Left lung (tissue), 14 donors: ENCODE measurements at places on chromosomes 12 and 14. TPM values are rescaled to one million over a fixed set of nuclear protein-coding genes. Genes with fewer than 3 reads are reported as not detected.

Gene SRGAP1
- 12.7 TPM for total RNA-seq

Gene OTOGL
- total RNA-seq, result 0.08 TPM

DNA sequence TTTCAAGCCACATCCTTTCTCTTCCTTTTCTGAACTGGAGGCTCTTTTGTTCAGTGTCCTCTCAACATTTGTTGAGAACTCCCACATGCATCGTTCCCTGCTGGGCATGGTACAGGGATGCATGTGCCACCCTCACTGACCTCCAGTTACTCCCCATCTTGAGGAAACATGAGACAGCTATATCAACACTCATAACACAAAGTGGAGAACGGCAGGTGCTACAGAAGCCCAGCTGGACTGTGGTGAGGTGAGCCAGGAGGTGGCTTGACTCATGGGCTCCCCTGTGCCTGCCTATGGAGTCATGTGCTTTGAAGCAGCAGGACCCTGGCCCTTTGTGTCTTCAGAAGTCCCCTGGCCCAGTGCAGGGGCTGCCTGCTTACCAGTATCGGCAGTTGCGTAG is 9.7 kb downstream of the MYH6 start:
- no peak overlapping the region for H3K27ac ChIP-seq
- no peak overlapping the region for H3K4me3 ChIP-seq
- DNase-seq, result no peak
- peaks cover 14% of the 10 kb centered on the region for H3K27me3 ChIP-seq
- no peaks in the 10 kb centered on the region for H3K4me1 ChIP-seq
- H3K36me3 ChIP-seq, result no peaks in the 10 kb centered on the region

DNA sequence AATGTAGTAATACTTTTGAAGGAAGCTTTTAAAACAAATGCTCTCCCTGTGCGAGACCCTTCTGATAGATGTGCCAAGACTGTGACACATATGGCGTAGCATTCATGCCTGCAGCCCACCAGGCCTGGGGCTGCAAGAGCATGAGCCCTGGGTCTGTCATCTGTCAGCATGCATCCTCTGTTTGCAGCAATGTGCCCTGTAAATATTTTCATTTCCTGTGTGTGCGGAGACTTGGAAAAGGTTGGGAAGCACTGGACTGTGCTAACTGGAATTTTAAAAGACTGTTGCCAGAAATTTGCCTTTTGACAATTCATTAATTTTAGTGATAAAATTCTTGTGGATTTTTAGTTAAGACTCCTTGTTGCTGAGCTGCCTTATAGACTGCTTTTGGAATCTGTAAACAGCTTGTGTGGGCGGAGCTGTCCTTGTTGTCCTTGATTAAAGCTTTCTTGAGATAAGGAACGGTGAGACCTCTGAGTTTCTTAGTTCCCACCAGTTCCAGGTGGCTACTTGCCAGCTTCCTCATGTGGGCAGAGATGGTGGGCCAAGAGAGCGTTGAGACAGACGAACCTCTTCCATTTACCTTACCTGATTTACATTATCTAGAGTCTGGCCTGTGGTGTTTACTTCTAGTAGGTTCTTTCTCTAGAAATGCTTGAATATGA is 23.4 kb downstream of the MARK3 start:
- H3K4me3 ChIP-seq, result no peak overlapping the region
- no peaks in the 10 kb centered on the region for H3K36me3 ChIP-seq
- no peak for DNase-seq
- no peak overlapping the region for H3K27ac ChIP-seq

DNA sequence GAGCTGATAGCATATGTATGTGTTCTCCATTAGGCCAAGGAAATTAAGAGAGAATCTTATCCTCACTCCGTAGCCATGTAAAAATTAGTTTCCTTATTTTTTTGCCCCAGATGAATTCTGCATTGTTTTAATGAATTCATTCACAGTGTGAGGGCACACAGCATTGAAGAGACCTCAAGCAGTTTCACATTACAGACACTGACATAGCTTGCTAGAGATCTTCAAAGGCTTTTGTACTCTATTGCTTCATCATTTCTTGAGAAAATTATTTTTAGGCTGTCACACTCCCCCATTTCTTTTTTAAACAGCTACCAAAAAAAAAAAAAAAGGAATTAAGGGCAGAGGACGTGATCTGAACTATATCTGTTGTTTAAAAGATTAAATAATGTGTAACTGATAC is 251.1 kb downstream of the BCAT1 start:
- peaks cover 13% of the 10 kb centered on the region for H3K4me1 ChIP-seq
- no peaks in the 10 kb centered on the region for H3K36me3 ChIP-seq
- no peak overlapping the region for H3K4me3 ChIP-seq
- peak overlapping the region; percentile 58 for H3K27ac ChIP-seq
